ENCODE measurements at places on chromosomes 4 and X. TPM values are rescaled to one million over a fixed set of nuclear protein-coding genes. Genes with fewer than 3 reads are reported as not detected.

DNA sequence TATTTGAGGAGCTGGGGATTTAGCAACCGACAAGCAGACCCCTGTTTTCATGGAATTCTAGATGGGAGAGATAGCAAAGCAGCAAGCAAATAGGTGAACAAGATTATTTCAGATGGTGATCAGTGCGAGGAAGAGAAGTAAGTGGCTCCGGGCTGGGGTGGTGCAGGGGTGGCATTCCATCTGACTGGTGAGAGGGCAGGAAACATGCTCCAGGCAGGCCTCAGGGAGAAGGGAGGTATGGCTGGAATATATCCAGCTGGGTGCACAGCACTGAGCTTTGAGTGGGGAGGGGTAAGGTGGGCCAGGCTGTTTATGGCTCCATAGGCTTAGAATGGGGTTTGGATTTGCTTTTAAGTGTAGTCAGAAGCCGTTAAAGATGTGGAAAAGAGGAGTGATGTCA is 21.2 kb downstream of the PTTG2 start:
- no peak overlapping the region for H3K27ac ChIP-seq
- H3K27me3 ChIP-seq = no peaks in the 10 kb centered on the region
- no peaks in the 10 kb centered on the region for H3K36me3 ChIP-seq
- peaks cover 23% of the 10 kb centered on the region for H3K4me1 ChIP-seq
- no peak overlapping the region for H3K4me3 ChIP-seq
- DNase-seq = no peak

DNA sequence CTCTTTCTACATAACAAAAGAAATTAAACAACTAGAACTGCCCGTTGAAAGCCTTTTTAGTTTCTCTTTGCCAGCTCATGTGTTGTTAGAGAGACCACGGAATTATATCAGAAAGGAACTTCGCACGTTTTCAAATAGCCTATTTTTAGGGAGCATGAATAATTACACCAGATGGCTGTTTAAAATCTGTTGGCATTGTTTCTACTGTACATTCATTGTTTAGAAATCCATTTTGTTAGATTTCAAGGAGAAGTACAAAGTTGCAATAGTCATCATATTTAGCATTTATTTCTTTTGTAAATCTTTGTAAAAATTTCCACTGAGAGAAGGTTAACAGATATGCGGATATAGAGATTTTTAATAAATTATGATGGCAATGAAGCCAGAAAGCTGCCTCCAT is 403.0 kb upstream of the HS3ST1 start:
- no peak overlapping the region for H3K27ac ChIP-seq
- H3K27me3 ChIP-seq = no peaks in the 10 kb centered on the region
- no peaks in the 10 kb centered on the region for H3K36me3 ChIP-seq
- no peaks in the 10 kb centered on the region for H3K4me1 ChIP-seq

GRCh38 chr4:163878336-163879121 is 384.0 kb downstream of the TMA16 start:
- H3K4me3 ChIP-seq = no peak overlapping the region
- no peaks in the 10 kb centered on the region for H3K4me1 ChIP-seq
- no peaks in the 10 kb centered on the region for H3K36me3 ChIP-seq
- no peak overlapping the region for H3K27ac ChIP-seq
- DNase-seq = no peak

GRCh38 chr4:19146038-19146437 is 1105.7 kb upstream of the SLIT2 start:
- no peaks in the 10 kb centered on the region for H3K27me3 ChIP-seq
- no peaks in the 10 kb centered on the region for H3K36me3 ChIP-seq
- no peak overlapping the region for H3K27ac ChIP-seq
- no peak overlapping the region for H3K4me3 ChIP-seq
- H3K4me1 ChIP-seq = no peaks in the 10 kb centered on the region
- DNase-seq = no peak

- H3K4me1 ChIP-seq = no peaks in the 10 kb centered on the region
- H3K36me3 ChIP-seq = no peaks in the 10 kb centered on the region
- H3K27me3 ChIP-seq = no peaks in the 10 kb centered on the region
Measured at GRCh38 chr4:3420606-3420955, 21.2 kb upstream of the HGFAC start.

DNA sequence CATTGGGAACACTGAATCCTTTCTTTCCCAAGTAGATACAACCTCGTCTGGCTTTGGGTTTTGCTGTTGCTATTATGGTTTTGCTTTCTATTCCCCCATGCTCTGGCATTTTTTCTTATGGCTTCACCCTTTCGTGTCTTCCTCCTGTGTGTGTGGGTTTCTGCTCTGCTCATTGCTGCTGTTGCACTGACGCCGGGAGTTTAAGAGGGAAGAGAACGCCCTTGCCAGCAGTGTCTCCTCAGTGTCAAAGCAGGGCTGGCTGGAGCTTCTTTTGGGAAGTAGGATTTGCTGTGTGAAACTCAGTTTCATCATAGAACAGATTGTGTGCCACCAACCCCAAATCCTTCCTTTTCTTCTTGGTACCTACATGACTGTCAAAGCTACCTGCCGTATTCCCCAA is 63.7 kb downstream of the CLDN22 start:
- H3K36me3 ChIP-seq = no peaks in the 10 kb centered on the region
- H3K4me3 ChIP-seq = no peak overlapping the region

DNA sequence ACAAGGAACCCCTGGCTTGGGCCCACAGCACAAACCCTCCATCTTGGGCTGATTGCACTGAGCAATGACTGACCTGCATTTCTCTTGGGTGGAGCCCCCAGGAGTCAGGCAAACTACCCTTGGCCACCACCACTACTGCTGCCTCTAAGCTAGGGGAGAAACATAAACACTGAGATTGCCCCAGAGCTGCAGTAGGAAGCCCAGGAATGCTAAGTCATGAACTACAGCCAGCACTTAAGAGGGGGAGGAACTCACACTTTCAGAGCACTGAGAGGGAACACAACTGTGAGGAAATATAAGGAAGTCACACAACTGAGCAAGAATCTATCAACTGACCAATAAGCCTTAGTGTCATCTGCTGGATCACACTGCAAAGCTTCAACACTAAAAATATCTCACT is 111.6 kb upstream of the PPP3CA start:
- H3K4me1 ChIP-seq = no peaks in the 10 kb centered on the region
- H3K36me3 ChIP-seq = no peaks in the 10 kb centered on the region
- H3K27me3 ChIP-seq = no peaks in the 10 kb centered on the region
- no peak overlapping the region for H3K4me3 ChIP-seq
- no peak overlapping the region for H3K27ac ChIP-seq

- no peaks in the 10 kb centered on the region for H3K27me3 ChIP-seq
- no peaks in the 10 kb centered on the region for H3K36me3 ChIP-seq
- no peak overlapping the region for H3K27ac ChIP-seq
- H3K4me1 ChIP-seq = no peaks in the 10 kb centered on the region
- H3K4me3 ChIP-seq = no peak overlapping the region
- no peak for DNase-seq
Measured at GRCh38 chr4:164485136-164485535, 268.8 kb upstream of the SMIM31 start.

DNA sequence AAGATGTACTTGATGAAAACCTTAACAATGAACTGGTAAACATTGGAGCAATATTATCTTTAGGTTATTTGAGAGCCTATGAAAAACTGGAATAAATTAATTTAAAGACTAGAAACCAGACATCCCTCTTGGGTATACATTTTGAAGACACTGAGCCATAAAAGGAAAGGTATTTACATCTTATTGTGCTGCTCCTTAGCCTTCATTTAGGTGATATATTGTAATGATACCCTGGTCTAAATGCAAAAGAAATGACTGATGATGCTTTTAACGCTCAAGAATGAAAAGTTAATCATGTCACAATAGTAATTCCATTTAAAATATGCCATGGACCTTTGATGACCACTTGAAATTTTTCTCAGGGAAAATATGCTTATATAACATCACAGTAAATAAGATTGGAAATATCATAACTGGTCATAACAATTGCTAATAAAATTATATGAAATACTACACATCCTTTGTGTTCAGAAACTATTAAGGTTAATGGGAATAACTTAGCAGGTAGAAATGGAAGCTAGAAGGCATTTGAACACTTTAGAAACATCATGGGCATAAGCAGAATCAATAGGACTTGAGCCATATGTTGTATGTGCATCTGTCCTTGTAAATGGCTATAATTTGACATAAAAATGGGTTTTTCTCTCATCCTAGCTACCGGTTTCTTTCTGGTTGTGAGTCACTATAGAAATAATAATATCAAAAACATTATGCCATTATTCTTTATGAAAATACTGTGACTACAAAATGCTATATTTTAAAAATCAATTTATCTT is 979.7 kb downstream of the RAPGEF2 start:
- no peaks in the 10 kb centered on the region for H3K36me3 ChIP-seq
- DNase-seq = no peak
- no peak overlapping the region for H3K4me3 ChIP-seq
- H3K27me3 ChIP-seq = no peaks in the 10 kb centered on the region

Gene S100G
- not detected for total RNA-seq

Gene DHRSX
- 21.5 TPM for total RNA-seq

Gene PDLIM3
- not detected for total RNA-seq

Gene TRIM61
- 1.1 TPM for total RNA-seq

Gene ADGRL3
- not detected for total RNA-seq

Data from natural killer cell (primary cell).